Femur (tissue), 1 donor: ENCODE measurements at places on chromosomes 1 and 21.
A peak's percentile ranks its signal among the peaks of the same experiment; 100 is the strongest.

GRCh38 chr1:61953076-61953789, 211.0 kb downstream of the PATJ start:
- no peak for DNase-seq

DNA sequence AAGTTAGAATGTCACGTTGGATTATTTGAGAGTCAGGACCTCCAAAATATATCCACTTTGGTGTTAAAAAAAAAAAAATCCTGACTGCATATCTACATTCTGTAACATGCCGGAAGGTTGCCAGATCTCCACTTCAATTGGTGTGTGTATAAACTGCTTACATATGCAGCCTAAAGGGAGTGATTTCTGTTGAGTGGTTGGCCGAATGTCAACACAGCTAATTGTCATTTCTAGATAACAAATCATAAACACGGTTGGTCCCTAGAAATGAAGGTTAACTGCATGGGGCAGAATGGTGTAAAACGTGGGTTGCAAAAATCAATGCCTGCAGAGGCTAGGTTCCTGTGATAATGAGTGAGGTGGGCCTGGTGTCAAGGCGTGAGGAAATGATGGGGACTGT, 15.0 kb upstream of the ROR1 start:
- no peak for DNase-seq

DNA sequence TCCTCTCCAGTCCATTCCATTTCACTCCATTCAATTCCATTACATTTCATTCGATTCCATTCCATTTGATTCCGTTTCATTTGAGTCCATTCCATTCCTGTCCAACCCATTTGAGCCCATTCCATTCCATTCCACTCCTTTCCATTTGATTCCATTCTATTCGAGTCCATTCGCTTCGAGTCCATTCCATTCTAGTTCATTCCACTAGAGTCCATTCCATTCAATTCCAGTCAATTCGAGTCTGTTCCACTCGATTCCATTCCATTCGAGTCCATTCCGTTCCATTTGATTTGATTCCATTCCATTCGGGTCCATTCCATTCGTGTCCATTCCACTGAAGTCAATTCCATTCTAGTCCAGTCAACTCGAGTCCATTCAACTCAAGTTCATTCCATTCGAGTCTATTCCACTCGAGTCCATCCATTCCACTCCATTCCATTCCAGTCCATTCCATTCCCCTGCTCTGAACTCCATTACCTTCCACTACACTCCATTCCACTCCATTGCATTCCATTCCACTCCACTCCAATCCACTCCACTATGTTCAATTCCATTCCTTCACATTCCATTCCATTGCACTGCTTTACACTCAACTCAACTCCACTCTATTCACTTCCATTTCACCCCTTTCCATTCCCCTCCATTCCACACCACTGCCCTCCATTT, 2569.4 kb upstream of the TPTE start:
- DNase-seq, result no peak

- no peak for DNase-seq
Observed at GRCh38 chr1:165629848-165630628, 996 bp upstream of the MGST3 start.

GRCh38 chr1:29824511-29825273, 588.4 kb downstream of the PTPRU start:
- DNase-seq, result no peak

DNA sequence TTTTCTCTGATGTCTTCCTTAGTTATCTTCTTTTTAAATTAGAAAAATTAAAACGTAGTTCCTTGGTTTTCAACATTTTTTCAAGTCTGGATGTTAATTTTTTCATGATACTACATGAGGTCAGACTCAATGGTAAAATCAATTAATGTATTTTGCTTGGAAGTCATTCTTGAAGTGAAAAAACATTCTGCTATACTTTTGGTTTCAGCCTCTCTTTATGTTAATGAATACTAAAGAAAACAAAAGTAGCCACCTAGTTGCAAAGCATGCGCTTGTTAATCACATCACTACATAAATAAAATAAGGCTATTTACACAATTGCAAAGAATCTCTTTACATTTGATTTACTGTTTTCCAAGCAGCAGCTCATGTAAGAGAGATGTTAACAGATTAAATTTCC, 170.4 kb downstream of the LIPI start:
- no peak for DNase-seq

GRCh38 chr1:18849261-18849711, 10.2 kb downstream of the TAS1R2 start:
- peak; percentile 59 for DNase-seq

- DNase-seq, result no peak
Observed at GRCh38 chr21:14737922-14738321, 191.8 kb upstream of the SAMSN1 start.

- peak; percentile 86 for DNase-seq
Observed at GRCh38 chr1:3491291-3492246, 37.1 kb downstream of the ARHGEF16 start.

DNA sequence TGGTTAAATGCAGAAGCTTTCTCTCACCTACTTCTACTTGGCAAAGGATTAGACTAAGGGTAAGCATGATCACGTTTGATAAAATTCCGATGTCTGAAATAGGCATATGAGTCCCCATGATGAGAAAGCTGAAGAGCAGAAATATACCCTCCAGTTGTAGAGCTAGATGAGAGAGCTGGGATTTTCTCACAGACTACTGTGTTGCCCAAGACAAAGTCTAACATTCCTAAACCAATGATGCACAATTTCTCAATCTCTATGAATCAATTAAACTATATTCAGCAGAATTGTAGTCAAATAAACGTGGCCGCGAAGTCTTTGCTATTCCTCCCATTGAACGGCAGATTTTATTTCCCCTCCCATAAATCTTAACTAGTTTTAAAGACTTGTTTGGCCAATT, 699.2 kb downstream of the KCNT2 start:
- DNase-seq, result no peak

DNA sequence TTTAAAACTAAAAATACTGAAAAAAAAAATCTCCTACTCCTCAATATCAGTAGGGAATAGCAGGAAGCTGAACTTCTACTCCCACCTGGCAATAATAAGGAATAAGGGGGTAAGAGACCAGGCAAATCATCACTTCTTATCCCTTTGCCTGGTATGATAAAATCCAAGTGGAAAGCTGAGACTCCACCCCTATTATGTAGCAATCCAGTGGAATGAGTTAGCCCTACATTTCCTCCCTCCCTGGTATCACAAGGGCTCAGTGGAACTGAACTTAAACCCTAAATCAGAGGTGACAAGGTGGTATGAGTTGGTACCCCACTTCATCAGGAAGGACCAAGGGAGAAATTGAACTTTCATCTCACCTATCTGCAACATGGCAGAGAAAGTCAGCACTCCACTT, 25.7 kb downstream of the TRIM33 start:
- DNase-seq, result no peak

- no peak for DNase-seq
Observed at GRCh38 chr1:192401825-192402224, 85.0 kb downstream of the RGS21 start.

- DNase-seq, result no peak
Observed at GRCh38 chr1:206465951-206466350, 4.3 kb upstream of the IKBKE start.

- DNase-seq, result no peak
Observed at GRCh38 chr1:150256554-150257341, 826 bp upstream of the CA14 start.

- DNase-seq, result no peak
Observed at GRCh38 chr21:41871293-41872030, 7.7 kb downstream of the PRDM15 start.

DNA sequence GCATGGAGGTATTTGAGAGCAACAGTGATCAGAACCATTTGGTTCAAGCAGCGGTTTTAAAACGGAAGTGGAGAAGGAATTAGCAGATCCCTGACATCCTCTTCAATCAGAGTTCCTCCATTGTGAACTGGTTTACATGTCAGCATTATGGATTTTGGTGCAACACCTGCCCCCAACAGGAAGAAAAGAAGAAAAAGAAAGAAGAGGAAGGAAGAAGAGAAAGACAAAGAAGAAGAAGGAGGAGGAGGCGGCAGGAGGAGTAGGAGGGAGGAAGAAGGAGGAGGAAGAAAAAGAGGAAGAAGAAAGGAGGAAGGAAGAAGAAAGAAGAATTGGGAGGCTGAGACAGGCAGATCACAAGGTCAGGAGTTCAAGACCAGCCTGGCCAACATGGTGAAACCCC, 17.4 kb downstream of the NDUFS5 start:
- no peak for DNase-seq

GRCh38 chr1:244092293-244092963, 41.3 kb downstream of the ZBTB18 start:
- no peak for DNase-seq

DNA sequence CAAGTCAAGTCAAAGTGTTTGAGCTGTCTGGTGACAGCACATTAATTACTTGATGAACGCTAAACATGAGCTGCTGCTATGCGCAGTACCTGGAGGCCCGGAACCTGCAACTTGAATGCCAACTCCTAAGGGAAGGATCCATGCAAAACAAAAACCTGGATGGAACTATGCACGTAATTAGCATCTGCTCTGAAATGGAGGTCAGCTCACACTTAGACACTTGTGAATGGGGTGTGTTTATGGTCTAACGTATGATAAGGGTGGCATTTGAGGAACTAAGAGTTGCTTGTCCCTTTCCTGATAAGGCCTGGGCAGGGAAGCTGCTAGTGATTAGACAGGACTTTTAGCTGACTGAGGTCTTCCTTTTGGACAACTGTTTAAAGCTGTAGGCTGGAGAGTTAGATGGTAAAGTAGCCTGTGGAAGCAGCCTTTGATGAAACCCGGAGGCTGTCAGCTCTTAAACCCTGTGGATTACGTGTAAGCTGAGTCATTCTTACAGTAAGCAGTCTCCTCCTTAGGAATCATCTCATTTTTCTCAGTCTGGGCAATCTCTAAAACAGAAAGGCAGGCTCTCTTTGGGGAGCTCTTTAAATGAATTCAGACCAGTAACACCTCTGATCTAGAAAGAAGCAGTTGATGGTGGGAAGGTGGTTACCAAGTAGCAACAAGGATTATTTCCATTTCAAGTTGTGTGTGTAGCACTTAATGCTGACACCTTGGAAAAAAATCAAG, 6.8 kb downstream of the TENT5C start:
- peak; percentile 11 for DNase-seq

- DNase-seq, result no peak
Observed at GRCh38 chr1:36522021-36522420, 39.3 kb upstream of the CSF3R start.

DNA sequence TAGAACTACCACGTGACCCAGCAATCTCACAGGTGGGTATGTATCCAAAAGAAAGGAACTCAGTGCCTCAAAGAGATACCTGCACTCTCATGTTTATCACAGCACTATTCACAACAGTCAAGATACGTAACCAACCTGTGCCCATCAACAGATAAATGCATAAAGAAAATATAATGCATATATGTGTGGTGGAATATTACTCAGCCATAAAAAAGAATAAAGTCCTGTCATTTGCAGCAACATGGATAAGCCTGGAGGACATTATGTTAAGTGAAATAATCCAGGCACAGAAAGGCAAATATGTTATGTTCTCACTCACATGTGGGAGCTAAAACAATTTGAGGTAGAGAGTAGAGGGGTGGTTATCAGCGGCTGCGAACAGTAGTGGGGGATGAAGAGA, 413.8 kb downstream of the SMYD3 start:
- no peak for DNase-seq

DNA sequence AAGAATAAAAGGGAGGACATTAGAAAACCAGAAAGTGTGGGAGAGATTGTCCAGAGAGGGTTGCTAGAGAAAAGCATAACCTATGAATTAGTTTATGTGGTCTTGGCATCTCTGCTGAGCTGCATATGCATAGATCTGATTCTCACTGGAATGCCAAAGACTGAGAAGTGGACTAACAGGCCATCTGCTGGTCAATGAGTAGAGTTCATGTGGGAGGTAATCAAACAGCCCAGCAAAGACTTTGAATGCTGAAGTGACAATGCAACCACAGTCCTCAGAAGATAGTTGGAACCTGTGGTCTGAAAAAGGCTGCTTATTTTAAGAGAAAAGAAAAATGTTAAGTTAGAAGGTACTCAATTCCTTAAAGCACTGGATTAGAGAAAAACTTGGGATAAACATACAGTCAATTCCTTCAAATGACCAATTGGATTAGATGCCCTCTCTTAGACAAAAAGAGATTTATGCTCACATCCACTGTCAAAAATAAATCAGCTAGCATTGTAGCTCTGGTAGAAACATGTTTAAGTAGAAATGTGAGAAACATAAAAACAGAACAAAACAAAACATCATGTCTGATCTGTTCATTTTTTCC, 382.8 kb downstream of the AMY1C start:
- no peak for DNase-seq

- no peak for DNase-seq
Observed at GRCh38 chr1:117633423-117633822, 27.6 kb downstream of the TENT5C start.

GRCh38 chr1:248343451-248343850, 5.1 kb upstream of the OR14C36 start:
- no peak for DNase-seq

GRCh38 chr1:58159434-58159830, 387.1 kb downstream of the OMA1 start:
- DNase-seq, result no peak

DNA sequence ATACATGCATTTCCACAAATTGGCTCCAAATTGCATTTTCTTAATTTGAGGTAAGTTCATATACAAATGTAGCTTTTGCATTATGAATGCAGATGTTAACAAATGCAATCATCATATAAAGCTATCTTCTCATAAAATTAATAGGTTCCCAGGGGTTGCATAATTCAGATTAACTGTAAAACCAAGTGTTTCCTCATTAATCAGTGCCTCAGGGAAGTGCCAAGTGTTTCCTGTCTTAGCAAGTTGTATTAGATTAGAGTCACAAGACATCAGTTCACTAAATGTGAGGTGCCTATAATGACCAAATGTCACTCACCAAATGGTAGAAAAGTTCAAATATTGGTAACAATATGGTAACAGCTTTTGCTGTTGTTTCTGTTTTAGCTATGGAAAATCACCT, 140.8 kb downstream of the PTGER3 start:
- no peak for DNase-seq

- DNase-seq, result no peak
Observed at GRCh38 chr1:10185759-10186158, 24.6 kb upstream of the KIF1B start.

GRCh38 chr21:35510294-35510693, 461.2 kb upstream of the RUNX1 start:
- DNase-seq, result no peak

GRCh38 chr1:177305040-177306018, 134.6 kb downstream of the BRINP2 start:
- DNase-seq, result no peak

GRCh38 chr1:112674986-112675727, 698 bp downstream of the MOV10 start:
- peak; percentile 79 for DNase-seq

DNA sequence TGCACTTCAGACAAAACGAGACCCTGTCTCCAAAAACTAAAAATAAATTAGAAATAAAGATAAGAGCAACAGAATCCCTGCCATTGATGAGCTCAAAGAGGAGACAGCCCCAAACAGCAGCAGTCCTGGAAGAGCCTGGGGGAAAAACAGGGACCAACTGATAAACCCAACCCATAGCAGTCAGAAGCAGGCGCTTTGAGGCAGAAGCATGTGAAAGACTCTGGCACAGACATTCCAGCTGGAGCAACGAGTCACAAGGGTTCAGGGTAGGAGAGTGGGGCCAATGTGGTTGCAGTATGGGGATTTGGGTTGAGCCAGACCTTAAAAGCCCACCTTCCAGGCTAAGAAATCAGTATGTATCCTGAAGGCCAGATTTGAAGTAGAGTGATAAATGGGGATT, 78.5 kb downstream of the MPZL1 start:
- no peak for DNase-seq

GRCh38 chr1:1176931-1177330, 3.3 kb downstream of the TTLL10 start:
- no peak for DNase-seq
